ENCODE measurements at places on chromosomes 4 and X.

DNA sequence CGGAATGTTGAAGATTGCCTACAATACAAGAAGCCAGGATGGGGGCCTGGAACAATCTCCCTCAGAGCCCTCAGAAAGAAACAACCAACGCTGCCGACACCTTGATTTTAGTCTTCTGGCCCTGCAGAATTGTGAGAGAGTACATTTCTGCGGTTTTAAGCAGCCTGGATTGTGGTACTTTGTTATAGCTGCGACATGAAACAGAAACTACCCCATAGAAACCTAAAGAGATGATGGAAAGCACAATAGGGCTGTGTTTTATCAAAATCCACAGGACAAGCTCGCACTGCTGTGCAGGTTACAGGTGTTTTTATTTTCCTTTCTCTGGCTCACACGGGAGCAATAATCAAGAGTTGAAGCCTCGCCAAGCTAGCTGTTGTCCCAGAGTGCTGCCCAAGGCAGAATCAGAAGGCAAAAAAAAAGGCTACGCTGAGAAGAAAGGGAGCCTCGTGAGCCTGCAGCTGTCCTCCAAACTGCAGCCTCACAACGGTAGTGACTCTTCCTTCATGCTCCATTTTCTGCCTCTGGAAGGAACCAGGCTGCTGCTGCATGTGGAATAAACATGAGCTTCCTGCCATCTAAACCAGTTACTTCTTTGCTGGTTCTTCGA is 232.4 kb downstream of the LDB2 start:
- no peak for DNase-seq

DNA sequence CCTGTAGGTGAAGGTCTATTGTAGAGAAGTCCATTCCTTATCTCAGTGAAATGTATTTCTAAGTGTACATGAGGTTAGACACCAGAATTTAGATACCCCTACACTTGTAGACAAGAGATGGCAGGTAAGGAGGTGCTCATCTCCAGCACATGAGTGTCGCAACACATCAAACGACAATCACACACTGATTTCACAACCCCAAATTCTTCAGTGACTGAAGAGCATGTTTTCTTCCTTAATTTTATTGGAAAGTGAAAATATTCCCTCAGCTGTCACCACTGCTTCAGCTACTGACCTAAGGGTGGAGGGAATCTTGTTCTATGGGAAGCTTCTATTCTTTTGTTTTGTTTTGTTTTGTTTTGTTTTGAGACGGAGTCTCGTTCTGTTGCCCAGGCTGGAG is 280.3 kb downstream of the ARHGAP24 start:
- DNase-seq = no peak

GRCh38 chr4:149708513-149709130 is 107.0 kb downstream of the IQCM start:
- DNase-seq = no peak

GRCh38 chrX:41655631-41656030 is 33.1 kb upstream of the GPR34 start:
- no peak for DNase-seq

DNA sequence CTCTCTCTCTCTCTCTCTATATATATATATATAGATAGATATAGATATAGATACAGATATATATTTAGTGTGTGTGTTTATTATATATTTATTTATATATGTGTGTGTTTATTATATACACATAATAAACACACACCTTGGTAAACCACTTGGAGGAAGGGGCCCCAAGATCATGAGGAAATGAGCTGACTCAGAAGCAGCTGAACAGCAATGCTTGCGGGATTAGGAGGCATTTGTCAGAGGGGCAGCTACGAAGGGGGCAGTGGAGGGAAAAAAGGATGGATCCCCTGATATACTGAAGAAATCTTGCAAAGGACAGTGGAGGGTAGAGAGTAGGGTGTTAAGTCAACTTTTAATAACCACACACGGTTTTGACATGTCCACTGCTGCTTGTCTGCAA is 120.0 kb upstream of the SORBS2 start:
- no peak for DNase-seq

- no peak for DNase-seq
Measured at GRCh38 chrX:70386235-70386634, 36.9 kb upstream of the GDPD2 start.

- no peak for DNase-seq
Measured at GRCh38 chr4:123060039-123060770, 137.8 kb upstream of the NUDT6 start.

Measured in CD4-positive, alpha-beta T cell treated with Interleukin-12 subunit alpha and Interleukin-12 subunit beta, for 1 hour (primary cell).